Gastrocnemius medialis (tissue), 4 donors: ENCODE measurements at places on chromosomes 2 and 18.

- DNase-seq, result peak; percentile 29
Observed at GRCh38 chr2:38654528-38655381, 11.2 kb upstream of the GALM start.

DNA sequence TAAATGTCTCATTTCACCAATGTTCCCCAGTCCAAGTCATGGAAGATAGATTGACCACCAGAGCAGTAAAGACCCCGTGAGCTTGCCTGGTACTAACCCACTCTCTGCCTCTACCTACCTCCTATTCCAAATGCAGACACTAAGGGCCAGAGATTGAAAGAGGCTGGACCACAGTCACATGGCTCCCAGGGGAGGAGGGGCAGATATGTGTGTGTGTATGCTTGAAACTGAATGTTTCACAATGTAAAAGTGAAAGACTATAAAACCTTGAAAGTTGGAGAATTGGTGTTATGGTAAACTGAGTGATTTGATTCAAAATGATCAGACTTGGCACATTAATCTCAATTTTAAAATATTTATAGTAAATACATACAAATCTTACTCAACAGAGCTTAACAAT is 21.7 kb upstream of the KLHL29 start:
- no peak for DNase-seq

GRCh38 chr2:147016181-147016580 is 828.6 kb upstream of the ACVR2A start:
- DNase-seq, result no peak

DNA sequence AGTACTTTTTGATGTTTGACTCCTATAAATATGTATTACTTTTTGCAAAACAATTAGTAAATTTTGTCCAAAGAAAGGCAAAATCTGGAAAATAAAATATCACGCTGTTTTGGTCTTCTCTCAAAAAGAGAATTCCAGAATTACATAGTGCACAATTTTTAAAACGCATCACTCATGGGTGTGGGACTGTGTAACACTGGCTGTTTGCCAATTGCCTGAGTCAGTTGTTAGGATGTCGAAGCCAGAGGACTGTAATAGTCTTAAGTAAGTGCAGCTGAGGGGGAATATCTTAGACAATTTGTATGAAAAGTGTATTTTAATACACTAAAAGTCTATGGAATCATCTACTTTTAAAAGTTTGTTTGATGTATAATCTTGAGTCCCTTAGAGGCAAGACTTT is 24.1 kb upstream of the EPHA4 start:
- DNase-seq, result no peak

- DNase-seq, result no peak
Observed at GRCh38 chr2:86821306-86821705, 30.6 kb upstream of the CD8A start.
